Kidney (tissue), 22 donors: ENCODE measurements at places on chromosomes 12 and 14.

GRCh38 chr12:12673296-12673695, 22.7 kb downstream of the GPR19 start:
- no peak for DNase-seq

- no peak for DNase-seq
These were observed 333.4 kb upstream of the TBX3 start for GRCh38 chr12:115017346-115017745.

- DNase-seq, result no peak
These were observed 1.6 kb downstream of the ANKRD33 start for GRCh38 chr12:51889216-51890132.

DNA sequence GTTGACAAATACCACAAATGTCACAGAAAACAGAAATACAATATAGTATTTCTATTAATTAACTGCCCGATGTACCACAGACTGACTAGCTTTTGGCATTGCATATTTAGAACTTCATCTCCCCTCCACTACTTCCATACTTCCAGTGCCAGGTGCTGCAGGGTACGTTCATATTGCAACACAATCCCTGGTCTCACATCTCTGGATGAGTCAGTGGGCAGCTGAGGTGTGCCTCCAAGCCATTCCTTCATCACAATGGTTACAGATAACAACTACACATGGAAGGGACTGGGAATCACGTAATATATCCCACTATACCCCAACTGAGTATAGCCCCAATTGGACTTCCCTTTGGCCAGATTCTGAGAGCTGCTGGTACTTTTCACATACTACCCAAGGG, 31.1 kb downstream of the CCDC198 start:
- DNase-seq, result no peak

- DNase-seq, result no peak
These were observed 62.5 kb upstream of the NCOR2 start for GRCh38 chr12:124629789-124630480.

- no peak for DNase-seq
These were observed 4.9 kb upstream of the GPR132 start for GRCh38 chr14:105069871-105070759.

- DNase-seq, result no peak
These were observed 88.9 kb upstream of the SLC38A2 start for GRCh38 chr12:46461459-46461858.

GRCh38 chr12:3777206-3777809, 24.4 kb upstream of the CRACR2A start:
- no peak for DNase-seq

DNA sequence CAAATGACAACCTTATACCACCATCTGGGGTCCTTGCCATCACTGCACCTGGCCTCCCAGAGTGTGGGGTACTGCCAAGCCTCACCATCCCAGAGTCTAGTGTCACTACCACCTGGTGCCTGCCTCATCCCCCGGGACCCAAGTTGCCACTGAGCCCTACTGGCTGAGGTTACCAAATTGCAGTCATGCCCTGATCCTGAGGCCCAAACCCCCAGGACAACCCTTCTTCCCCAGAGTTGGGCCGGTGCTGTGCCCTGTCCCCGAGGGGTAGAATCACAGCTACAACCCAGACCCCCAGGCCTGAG, 8.4 kb upstream of the SFSWAP start:
- no peak for DNase-seq

DNA sequence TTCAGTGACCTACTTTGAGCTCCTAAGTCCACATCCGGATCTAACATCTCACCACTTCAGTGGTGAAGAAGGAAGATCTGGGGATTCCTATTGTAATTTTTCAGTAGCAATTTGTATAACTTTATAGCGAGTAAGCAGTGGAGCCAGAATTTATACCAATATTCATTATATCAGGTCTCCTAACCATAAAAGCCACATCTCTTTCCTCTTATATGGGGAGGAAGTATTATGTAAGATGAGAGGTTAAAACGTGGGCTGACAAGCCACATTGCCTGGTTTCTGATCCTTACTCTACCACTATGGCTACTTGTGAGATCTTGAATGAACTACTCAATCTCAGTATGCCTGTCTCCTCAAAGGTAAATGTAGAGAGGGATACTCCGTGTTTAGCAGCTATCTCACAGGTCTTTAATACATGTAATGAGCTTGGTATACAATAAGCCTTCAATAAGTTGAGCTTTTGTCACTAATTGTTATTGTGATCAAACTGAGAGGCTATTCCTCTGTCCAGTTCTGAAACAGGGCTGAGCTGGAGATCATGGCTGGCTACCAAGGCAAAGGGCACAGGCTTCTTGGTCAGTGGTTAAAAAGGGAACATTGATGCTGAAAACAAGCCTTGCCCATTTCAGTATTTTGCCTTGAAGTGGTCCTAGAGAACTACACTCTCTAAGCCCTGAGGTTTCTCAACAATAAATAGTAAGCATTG, 3.3 kb upstream of the TMEM117 start:
- no peak for DNase-seq

- no peak for DNase-seq
These were observed 18.0 kb upstream of the LDHB start for GRCh38 chr12:21675641-21676040.

- DNase-seq, result no peak
These were observed 228.5 kb downstream of the VRK1 start for GRCh38 chr14:97025722-97026121.

DNA sequence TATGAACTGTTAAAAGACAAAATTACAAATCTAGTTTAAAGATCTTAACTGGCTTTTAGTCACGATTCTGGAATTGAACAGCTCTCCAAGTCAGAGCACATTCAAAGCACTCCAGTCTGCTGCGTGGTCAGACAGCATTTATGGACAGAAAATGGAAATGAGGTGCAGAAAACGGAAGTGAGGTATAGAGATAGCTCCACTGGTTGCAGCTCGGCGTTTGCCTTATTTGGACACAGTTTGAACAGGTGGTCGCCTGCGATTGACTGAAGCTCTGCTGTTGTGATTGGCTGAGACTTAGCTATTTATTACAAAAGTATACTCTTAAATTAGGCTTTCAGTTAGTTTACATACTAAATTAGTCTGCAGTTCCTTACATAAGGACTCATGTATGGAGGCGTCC, 28.3 kb downstream of the TRIM9 start:
- no peak for DNase-seq

DNA sequence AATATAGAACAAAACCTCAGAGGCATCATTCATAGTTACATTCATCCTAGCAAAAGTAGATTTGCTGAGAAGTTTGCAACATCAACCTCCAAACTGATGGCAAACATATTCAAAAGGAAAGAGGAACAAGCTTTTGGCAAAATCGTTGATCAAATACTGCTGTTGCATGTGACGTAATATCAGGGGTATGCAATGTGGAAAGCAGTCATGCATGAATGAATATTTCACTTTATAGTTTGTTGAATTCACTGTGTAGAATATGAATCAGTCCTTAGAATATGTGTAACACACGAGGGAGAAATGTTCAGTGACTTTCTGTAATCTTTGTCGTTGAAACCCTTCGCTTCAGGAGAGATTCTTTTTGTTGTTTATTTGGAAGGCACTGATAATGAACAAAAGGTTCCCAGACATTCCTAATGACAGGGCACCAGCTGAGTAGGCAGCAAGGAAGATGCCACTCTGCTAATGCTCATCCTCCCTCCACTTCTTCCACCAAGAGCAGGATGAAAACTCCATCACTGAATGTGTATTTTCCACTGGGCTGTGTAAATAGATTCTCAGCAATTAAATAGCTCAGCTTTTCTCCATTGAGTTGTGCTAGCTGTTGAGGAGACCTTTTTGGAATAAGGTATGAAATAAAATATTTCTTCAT, 126.1 kb downstream of the PELI2 start:
- DNase-seq, result no peak

DNA sequence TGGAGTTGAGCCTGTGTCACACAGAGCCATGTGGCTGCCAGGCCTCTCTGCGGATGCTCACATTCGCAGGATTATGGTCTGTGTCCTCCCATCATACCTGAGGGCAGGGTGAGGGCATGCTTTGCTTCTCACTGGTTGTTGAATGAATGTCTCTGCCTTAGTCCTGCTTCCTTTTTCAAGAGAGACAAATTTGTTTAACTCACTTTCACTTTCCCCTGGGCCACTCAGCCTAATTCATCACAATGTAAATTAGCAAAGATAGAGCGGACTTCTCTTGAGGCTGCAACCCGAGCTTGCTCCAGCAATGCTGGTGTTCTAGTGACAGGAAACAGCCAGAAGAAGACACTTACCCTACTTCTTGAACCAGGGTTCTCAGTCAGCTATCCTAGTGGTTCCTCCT, 35.5 kb upstream of the PAX9 start:
- DNase-seq, result no peak

GRCh38 chr12:31821484-31821883, 92.7 kb upstream of the AMN1 start:
- no peak for DNase-seq

DNA sequence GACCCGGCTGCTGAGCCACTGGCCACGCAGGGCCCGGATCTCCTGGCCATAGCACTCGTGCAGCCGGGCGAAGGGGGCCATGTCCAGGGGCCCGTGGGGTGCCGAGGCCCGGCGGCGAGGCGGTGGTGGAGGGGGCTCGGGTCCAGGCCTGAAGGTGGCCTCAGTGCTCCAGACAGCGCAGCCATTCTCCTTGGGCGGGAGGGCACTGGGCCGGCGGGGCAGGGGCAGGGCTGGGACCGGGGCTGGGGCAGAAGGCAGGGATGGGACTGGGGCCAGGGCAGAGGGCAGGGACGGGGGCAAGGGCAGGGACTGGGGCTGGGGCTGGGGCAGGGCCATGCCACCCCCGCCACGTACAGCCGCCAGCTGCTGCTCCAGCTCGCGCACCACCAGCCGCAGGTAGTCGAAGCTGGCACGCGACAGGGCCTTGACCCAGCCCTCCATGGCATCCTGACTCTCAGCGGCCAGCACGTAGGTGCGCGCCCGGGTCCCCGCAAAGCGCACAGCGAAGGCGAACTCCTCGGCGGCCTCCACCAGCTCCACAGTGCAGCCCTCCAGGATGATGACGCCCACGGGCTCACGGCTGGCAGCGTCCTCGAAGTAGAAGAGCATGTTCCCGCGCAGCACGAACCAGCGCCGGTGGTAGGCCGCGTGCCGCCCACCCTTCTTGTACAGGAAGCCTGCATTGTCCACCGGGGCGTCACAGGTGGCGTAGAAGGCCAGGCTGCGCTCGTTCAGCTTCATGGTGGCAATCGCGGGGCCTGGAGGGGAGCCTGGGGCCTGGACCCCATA, 6.0 kb downstream of the PHETA1 start:
- DNase-seq, result no peak

DNA sequence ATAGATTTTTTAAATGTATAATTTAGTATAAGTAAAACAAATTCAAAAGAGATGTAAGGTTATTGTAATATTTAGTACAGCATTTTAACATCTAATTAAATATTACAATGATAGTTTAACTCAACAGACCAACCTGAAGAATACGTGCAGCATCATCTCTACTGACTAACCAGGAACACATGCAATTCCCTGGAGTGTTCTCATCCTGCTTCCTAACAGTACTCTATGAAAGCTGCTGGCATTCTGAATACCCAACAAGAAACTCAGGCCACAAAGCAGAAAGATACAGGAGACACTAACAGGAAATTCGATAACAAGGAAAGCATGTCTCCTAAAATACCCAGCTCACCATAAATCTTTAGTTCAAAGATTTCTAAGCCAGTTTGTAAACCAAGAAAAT, 58.3 kb downstream of the CEP83 start:
- DNase-seq, result no peak

- DNase-seq, result no peak
These were observed 22.9 kb upstream of the CCND2 start for GRCh38 chr12:4250691-4251090.
